ENCODE measurements at places on chromosomes 12 and 14.

DNA sequence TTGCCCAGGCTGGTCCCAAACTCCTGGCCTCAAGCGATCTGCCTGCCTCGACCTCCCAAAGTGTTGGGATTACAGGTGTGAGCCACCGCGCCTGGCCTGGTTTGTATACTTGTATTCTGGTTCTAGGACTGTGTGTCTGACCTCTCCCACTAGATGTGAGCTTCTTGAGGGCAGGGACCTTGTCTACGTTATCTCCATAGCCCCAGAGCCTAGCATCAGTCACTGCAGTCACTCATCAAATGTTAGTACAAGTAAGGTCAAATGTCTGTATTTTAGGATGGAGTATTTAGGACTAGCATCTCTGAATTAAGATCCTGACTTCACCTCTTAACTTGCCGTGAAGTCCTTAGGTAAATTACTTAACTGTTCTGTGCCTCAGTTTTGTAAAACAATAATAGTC, 2.9 kb downstream of the RILPL2 start:
- DNase-seq = no peak

DNA sequence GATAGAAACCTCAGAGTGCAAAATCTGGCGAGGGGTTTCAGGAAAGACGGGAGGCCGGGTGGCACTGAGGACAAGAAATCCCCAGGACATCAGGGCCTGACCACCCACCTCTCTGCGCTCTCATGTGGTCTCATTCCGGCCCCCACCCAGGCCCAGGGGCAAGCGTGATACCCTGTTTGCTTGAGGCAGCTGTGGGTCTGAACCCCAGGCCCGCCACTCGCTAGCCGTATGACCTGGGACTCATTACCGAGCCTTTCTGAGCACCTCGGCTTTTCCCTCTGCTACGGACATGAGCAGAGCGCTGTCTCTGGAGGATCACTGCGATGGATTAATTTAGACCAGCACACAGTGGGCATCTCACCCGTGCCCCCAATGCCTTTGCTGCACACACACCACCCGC, 25.5 kb upstream of the BCDIN3D start:
- DNase-seq = no peak

GRCh38 chr14:56659378-56659777, 79.8 kb downstream of the TMEM260 start:
- no peak for DNase-seq

DNA sequence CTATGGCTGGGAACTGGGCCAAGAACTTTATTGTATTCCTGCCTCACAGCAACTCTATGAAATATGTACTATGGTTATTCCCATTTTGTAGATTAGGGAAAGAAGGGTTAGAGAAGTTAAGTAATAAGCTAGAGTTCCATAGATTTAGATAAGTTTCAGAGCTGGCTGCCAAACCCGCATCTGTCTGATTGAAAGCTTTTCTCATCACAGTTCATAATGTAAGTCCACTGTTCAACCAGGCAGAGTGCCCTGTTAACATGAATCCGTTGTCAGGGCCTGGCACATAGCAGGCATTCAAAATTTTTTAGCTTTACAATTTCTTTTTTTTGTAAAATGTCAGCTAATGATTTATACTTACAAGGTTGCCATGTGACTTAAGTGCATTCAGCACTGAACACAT, 467.3 kb downstream of the NRXN3 start:
- no peak for DNase-seq

- DNase-seq = no peak
Observed at GRCh38 chr14:99009871-99010270, 262.1 kb downstream of the BCL11B start.

- no peak for DNase-seq
Observed at GRCh38 chr14:86961106-86961716, 1031.8 kb downstream of the GALC start.

DNA sequence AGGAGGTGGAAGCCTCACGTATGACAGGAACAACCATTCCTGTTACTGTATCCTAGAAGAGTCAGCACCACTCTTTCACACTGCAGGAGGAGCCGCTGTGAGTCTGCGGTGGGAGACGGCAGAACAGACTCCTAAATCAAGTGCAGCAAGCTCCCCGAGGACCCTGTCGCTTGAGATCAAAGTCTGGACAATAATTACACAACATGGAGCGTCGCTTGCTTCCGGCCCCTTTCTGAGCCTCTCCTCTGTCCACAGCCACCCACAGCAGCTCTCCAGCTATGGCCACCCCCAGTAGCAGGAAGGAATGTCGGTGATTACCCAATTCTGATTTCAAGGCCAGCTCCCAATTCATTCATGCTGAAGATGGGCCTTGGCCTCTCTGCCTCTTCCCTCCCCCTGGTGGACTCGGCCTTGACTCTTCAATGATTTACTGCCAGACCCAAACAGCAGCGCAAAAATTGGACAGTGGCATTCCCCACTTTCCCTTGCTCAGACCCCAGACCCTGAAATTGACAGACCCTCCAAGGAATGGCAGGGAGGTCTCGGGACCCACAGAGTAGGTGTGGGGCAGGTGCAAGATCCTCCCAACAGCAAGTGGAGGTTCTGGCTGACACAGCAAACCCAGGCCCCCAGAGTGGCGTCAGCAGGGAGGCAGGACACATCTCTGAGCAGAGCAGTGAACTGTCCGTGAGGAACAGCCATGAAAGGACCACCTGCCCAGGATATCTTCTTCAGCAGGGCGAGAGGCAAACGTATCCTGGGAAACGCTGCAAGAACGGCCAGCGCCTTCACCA, 272.7 kb upstream of the DIO3 start:
- no peak for DNase-seq

- DNase-seq = peak; percentile 13
Observed at GRCh38 chr12:93766796-93767523, 89.8 kb downstream of the CRADD start.

Measured in stimulated activated CD4-positive, alpha-beta T cell treated with anti-CD3 and anti-CD28 coated beads, TNF-alpha, amount 100 ng/mL, for 24 hours (primary cell).